ENCODE measurements at places on chromosomes 12 and 14.

GRCh38 chr14:25095736-25096437 is 45.9 kb upstream of the STXBP6 start:
- no peak for DNase-seq

- peak; percentile 77 for DNase-seq
Measured at GRCh38 chr12:76037130-76038103, 5.8 kb upstream of the PHLDA1 start.

DNA sequence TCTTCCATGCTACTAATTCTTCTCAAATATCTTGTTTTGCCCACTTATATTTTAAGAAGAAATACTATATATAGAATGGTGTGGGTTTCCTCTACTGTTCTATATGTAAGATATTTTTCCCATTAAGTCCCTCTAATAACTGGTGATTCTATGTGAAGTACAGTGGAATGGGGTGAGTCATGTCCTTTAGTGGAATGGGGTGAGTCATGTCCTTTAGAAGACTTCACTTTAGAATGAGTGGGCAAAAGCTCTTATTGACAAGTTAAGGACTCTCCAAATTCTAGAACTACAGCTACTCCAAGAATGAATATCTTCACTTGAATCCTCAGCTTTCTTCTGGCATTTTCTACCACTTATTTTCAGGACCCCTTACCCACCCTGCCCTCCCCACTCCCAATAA is 349.9 kb downstream of the ETNK1 start:
- DNase-seq: peak; percentile 13

DNA sequence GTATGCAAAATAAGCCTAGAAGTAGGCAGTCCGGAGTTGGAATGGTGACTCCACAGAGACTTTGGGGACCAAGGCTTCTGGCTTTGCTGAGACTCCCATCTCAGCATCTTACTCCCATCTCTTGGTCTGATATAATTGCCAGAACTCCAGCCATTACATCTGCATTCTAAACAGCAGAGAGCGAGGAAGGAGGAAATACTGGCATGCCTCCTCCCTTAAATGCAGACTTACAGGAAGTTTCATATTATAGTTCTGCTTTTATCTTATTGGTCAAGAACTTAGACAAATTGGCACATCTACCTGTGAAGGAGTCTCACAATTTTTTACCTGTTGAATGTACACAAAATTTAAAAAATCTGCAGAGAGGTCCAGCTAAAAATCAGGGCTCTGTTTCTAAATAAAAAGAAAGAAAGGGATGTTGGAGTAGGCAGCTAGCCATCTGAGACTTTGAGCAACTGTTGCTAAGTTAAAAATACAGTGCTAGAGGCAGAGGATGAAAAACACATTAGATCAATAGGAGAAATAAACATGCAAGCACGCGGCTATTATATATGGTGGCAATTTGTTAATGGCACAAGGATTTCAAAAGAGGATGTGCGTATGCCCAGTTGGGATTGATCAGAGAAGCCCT is 209.9 kb upstream of the HMGA2 start:
- no peak for DNase-seq

GRCh38 chr14:102495491-102496330 is 13.9 kb downstream of the ANKRD9 start:
- no peak for DNase-seq

GRCh38 chr14:21184254-21184653 is 28.4 kb upstream of the OR5AU1 start:
- no peak for DNase-seq

DNA sequence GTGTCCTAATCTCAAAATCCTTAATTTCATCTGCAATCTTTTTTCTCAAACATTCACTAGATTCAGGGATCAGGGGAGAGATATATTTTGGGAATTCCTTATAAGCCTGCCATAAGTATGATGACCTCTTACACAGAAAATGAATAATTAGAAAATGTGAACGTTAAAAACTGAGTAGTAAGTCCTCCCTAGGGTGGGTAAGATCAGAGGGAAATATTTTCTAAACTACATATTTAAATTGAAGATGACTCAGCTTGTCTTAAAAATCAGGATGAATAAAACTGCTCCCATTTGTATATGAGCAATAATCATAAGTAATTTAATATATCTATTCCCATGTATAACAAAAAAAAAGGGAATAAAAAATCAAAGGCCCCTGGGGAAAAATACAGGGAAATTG is 935.5 kb downstream of the TMTC2 start:
- DNase-seq: no peak

DNA sequence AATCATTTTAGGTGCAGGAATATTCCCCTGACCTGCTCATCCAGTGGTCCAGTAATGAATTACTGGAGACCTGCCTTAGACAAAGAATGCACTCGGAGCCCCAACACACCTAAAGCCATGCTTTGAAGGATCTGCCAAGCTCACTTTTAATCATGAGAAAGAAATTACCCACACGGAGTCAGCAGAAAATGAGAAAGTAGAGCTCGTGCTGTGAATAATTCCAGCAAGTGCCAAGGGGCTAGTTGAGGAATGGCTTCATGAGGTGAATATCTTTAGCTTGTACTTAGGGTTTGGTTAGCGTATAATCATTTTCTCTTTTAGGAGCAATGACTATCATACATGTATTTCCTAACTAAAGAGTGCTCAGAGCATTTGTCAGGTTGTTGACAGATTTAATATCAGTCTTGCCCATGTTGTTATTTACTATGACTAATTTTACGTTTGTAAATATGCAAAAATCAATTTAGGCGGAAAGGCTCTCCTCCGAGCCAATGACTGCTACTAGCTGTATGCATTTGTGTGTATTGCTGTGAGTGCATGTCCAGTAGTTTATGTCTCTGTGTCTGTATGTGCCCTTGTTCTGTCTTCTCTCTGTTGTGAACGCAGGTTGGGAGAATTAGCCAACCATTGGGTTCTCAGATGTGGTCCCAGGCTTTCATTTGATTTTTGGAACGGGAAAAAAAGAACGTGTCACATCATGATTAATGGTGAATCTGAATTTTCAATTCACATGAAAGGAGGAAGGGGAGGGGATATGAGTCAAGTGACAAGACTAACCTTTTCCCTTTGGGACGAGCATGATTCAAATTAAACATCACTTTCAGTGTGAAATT is 98.4 kb downstream of the RMST start:
- no peak for DNase-seq

DNA sequence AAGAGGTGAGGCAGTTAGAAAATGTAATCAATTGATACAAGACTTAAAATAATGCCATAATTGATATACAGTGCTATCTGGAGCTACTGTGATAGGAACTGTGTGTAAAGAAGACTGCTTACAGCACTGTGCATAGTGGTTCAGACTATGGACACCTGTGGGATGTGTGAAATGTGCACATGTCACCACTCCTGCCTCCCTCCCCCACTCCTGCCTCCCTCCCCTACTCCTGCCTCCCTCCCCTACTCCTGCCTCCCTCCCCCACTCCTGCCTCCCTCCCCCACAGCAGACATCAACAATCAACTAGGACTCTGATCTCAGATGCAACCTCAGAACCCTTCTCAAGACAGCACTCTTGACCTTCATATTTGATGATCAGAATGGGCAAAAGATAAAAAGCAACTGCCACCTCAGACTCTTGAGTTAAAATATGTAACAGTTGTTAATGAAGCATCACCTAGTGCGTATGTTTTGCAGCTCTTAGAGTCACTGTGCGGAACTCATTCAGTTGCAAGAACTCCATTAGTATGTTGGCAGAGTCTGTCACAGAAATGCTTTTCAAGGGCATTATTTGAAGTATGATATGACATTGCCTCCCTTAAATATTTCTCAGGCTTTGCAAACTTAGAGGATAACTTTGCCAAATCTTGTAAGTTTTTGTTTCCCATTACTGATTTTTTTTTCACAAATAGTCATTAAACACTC is 255.2 kb upstream of the DDHD1 start:
- DNase-seq: no peak

GRCh38 chr14:98894600-98894999 is 377.4 kb downstream of the BCL11B start:
- DNase-seq: no peak

DNA sequence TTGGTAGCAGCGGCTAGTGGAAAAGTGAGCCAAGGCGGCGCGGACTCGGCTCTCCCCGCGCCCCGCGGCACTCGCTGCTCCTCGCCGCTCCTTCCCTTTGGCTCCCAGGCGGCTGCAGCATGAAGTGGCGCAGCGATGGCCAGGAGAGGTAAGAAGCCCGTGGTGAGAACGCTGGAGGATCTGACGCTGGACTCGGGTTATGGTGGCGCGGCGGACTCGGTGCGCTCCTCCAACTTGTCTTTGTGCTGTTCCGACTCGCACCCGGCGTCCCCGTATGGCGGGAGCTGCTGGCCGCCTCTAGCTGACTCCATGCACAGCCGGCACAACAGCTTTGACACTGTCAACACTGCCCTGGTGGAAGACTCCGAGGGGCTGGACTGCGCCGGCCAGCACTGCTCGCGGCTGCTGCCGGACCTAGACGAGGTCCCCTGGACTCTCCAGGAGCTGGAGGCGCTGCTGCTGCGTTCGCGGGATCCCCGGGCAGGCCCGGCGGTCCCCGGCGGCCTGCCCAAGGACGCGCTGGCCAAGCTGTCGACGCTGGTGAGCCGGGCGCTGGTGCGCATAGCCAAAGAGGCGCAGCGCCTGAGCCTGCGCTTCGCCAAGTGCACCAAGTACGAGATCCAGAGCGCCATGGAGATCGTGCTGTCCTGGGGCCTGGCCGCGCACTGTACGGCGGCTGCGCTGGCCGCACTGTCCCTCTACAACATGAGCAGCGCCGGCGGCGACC is 225.6 kb upstream of the CRY1 start:
- DNase-seq: no peak

DNA sequence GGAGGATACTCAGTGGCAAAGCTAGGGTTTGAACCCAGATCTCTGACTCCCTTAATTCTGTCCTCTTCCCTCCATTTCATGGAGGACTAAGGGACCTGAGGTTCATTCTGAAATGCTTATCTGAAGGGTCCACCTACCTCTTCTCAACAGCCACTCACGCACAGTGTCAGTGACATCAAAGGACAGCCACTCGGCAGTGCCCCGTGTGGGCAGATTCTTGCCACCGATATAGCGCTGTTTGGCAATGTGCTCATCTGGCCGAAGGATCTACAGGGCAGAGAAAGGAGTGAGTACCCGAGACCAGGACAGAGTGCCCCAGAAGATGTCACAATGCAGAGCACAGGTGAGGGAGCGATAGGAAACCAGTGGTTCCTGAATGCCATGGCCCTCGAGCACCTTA is 10.8 kb downstream of the TGFB3 start:
- DNase-seq: no peak

DNA sequence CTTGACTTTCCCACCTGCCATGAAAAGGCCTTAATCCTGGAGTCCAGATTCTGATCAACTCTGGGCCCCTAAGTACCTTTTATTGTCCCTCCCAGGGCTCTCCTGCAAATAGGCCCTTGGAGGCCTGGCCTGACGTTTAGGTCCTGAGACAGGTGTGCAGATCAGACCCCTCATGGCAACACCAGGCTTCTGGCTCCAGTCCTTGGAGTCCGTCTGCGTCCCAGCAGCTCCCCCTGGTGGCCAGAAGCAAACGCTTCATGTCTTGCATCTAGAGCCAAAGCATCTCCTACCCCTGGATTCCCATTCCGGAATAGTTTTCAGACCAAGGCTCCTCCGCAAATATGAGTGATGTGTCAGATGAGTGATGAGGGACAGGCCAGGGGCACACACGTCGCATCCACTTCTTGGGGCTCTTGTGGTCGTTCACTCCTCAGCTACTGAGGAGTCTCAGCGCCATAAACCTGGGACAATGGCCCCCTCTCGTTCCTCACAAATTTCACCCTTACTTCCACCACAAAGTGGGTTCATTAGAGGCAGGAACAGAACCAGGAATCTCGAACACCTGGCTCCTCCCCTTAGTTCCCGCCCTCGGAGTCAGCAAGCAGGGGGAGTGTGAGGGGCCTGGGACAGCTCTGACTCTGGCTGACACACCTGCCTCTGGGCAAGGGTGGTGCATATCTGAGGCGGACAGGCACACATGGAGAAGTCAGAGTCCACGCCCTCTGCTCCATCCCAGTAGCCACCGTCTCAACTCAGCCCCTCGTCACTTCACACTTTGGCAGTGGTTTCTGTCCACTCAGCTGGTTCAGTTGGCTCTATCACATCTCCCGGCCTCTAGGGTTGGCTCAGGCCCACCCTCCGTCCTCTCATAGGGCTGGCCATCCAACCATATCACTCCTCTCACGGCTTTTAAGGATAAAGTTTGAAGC is 77.9 kb upstream of the PWP1 start:
- DNase-seq: peak; percentile 64

DNA sequence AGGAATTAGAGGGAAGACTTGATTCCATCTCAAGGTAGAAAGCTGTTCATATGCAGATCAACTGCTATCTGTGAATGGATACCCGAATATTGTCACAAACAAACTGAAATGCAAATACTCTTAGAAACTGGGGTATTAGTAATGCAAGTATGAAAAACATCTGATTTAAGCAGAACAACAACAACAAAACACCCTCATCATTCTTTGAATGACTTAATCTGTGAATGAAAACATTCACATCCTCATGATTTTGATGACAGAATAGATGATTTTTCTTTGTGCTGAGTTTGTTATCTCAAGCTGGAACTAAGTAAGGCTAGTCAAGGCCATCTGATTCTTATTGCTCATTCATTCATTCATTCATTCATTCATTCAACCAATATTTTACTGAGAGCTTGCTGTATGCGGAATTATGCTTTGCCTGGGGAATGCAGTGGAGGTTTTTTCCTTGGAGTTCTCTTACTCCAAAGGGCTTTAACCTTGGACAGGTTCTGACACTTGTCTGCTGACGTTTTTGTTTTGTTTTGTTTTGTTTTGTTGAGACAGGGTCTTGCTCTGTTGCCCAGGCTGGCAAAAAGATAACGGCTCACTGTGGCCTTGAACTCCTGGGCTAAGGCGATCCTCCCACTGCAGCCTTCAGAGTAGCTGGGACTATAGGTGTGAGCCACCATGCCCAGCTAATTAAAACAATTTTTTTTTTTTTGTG is 23.3 kb downstream of the OR10G3 start:
- DNase-seq: no peak

DNA sequence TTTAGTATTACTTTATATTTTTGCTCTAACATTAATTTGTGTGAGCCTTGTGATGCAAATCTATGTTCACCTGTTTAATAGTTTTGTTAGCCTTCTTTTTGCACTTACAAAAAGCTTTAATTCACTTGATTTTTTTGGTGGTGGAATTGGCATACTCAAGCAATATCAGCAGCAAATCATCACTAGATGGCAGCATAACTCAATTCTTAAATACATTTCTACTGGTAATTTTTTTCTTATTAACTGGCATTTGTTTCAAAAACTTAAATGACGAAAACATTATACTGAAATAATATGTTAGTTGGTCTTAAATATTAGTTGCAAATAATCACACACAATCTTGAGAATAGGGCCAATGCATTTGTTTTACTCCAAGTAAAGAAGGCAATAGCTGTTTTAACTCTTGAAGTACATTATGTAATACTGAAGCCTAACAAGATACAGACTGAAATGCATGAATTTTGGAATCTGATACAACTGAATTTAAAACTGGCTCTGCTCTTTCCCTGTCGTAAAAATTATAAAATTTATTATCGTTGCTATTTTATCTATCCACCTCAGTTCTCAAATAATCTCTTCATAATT is 151.5 kb downstream of the ATXN7L3B start:
- DNase-seq: peak; percentile 20

Measured in HepG2 (cell line).